ENCODE measurements at places on chromosomes 16 and 17.

DNA sequence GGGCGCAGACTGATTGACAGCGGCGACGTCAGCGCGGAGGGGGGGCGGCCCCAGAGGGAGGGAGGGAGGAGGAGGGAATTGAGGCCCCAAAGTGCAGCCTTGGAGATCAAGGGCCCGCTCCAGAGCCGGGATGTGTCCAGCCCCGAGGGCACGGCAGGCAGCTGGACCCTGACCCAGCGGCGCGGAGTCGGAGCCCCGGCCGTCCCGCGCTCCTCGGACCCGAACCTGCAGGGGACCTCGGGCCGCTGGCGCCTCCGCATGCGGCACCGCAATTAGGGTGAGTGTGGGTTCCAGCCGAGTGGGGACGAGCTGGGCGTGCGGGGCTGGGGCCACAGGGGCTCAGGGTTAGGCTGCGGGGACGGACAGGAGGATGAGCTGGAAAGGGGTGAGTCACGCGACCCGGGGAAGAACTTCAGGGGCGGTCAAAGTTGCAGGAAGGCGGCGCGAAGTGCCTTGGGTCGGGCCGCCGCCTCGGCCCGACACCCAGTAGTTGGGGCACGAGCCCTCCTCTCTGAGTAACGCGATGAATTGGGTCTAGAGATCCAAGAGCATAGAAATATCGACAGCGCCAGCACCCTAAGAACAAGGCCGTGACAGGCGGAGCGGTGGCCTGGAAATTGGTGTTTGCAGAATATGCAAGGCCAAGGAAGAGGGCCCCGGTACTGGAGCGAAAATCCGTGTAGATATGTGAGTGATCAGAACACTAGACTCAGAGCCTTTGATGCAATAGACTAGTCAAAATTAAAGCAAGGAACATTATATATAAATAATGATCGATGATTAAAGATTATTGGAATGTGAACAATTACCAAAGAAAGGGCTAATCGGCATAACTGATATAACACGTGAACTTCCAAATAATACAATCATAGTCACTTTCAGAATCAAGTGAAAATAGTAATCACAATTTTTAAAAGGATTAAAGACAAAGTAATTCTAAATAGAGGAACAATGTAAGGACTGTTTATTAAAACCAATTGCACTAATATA lies at the start of gene TBX4:
Gene TBX4, plus strand, starts transcription at position 122 of the 990 bp plus-strand sequence. CDS start 4,069 bp downstream, outside the sequence.
- DNase-seq = no peak

- peak; percentile 39 for DNase-seq
These were observed 28.1 kb upstream of the PECAM1 start for GRCh38 chr17:64418506-64419339.

DNA sequence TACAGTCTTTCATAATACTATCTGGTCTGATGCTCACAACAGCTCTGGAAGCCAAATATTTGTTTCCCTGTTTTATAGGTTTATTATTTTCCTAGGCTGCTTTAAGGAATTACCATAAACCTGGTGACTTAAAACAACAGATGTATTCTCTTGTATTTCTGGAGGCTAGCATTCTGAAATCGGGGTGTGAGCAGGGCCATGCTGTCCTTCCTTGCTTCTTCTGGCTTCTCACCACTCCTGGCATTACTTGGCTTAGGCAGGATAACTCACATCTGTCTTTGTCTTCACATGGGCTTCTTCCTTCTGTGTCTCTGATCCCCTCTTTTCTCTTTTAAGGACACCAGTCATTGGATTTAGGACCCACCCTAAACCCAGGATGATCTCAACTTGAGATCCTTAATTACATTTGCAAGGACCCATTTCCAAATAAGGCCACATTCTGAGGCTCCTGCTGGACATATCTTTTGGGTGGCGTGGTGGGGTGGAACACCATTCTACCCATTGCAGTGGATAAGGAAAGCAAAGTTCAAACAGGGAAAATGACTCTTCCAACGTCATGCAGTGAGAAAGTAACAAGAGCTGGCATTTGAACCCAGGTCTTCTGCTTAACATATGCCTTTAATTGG lies 39.2 kb upstream of the TBX2 start:
- DNase-seq = no peak

GRCh38 chr17:46061435-46061834 lies 62.4 kb downstream of the STH start:
- no peak for DNase-seq

- DNase-seq = no peak
These were observed 15.7 kb downstream of the HELZ start for GRCh38 chr17:67229109-67229955.

- DNase-seq = no peak
These were observed 43.4 kb downstream of the CCDC42 start for GRCh38 chr17:8701221-8701620.

DNA sequence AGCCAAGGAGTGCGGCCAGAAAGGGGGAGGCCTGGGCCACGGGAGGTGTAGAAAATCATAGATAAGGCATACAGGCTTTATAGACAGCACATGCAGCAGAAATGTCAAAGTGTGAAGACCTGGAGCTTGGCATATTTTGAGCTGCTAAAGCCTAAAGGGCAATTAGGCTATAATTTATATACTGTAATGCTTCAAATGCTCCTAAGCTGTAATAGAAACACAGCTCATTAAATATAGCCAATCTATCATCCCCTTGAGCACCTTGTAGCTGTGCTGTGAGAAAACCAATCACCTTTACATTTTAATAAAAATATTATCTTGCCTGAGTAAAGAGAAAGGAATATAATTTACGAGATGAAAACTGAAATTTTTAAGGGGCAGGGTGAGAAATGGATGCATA lies 97.9 kb upstream of the NOG start:
- DNase-seq = no peak

- peak; percentile 74 for DNase-seq
These were observed 7.0 kb upstream of the ODF4 start for GRCh38 chr17:8332688-8333087.

DNA sequence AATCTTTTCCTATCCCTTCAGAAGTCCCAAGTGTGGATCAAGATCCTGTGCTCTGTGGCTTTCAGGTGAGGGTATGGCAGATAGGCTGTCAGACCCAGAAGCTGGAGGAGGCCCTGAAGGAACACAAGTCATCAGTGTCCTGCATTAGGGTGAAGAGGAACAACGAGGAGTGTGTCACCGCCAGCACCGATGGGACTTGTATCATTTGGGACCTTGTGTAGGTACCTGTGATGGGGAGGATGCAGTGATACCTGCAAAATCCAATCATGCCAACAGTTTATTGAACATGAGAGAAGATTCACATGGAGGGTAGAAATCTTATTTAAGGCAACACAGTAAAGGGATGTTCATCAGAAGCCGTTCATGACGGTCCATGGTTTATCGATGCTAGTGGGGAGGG lies 10.0 kb upstream of the USP43 start:
- no peak for DNase-seq

GRCh38 chr17:27471321-27472269 lies 15.3 kb downstream of the KSR1 start:
- peak; percentile 88 for DNase-seq

DNA sequence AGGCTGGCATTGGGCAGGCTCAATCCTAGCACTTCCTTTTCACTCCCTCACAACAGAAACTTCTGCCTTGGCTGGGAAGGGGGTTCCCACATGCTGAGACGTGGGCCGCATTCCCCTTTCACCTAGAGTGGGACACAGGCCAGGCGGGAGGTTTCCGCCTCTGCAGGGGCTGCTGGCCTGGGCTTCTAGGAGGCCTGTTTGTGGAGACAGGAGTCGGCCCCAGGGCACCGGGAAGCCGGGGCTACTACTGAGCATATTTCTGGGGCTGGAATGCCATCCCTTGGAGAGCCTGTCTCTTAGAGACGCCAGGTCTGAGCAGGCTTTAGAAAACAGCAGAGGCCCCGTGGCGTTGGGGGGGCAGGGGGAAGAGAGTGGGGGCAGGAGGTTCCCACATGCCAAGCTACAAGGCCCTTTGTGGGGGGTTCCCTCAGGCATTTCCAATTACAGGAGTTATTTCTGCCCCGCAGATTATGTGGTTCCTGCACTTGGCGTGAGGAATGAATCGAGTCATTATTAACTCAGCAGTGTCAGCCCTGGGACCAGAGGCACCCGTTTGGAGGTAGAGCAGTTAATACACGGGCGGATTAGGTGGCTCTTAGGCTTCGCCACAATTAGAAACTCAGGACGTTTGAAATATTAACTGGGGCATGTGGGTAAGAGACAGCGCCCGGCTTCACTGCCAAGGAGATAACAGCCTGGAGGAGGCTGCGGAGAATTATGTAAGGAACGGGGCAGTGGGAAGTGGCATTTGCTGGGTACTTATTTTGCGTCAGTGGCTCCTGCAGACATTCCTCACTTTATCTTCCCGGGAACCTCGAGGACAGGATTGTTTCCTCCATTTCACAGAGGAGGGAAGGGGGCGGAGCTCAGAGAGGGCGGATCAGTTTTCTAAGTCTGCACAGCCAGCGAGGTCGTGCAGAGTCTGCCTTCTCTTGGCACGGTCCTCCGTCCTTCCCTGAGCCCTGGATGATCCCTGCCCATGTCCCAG lies 162.5 kb downstream of the MAF start:
- peak; percentile 3 for DNase-seq

DNA sequence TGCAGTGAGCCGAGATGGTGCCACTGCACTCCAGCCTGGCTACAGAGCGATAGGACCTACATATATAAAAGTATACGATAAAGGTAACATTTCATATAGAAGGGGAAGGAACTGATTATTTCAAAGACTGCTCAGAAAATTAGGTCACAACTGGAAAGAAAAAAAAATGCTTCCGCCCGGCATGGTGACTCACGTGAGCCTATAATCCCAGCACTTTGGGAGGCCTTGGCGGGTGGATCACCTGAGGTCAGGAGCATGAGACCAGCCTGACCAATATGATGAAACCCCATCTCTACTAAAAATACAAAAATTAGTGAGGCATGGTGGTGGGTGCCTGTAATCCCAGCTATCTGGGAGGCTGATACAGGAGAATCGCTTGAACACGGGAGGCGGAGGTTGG lies 7.8 kb downstream of the TEX14 start:
- peak; percentile 72 for DNase-seq

GRCh38 chr16:66801320-66802105 lies at the start of gene TERB1:
TSS of gene TERB1 (minus strand) at chr16:66801584. CDS start at chr16:66796798, 4,786 bp downstream.
- DNase-seq = no peak

- no peak for DNase-seq
These were observed 1.3 kb upstream of the PRRT2 start for GRCh38 chr16:29810699-29811169.

DNA sequence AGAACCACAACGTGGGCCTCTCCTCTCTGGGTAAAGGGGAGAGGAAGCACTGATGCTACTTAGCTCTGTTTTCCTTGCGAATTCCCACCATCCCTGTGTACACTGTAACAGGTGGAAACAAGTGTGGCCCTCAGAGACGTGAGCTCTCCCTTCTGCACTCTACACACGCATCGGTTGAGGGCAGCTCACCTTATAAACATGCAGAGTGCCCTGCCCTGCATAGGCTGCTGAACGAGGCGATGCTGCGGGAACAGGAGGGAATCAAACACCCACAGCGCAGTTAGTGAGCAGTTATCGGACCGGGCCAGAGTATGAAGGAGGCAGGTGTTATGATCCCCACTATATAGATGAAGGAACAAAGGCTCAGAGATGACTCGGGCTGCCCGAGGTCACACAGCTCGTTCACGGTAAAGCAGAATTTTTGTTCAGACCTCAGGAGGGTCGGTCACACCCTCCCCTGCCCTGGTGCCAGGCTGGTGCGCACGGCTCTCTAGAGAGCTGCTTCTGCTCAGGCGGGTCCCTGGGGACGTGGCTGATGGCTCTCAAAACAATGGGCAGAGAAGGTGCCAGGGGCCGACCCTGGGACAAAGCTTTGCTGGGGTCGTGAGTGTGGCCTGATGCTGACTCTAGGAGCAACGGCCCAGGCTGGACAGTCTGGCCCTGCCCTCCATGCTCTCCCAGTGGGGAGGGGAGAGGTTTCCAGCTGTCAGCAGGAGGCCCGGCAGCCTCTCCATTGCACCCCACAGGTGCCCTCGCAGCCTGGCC lies 68.5 kb downstream of the RPH3AL start:
- no peak for DNase-seq

DNA sequence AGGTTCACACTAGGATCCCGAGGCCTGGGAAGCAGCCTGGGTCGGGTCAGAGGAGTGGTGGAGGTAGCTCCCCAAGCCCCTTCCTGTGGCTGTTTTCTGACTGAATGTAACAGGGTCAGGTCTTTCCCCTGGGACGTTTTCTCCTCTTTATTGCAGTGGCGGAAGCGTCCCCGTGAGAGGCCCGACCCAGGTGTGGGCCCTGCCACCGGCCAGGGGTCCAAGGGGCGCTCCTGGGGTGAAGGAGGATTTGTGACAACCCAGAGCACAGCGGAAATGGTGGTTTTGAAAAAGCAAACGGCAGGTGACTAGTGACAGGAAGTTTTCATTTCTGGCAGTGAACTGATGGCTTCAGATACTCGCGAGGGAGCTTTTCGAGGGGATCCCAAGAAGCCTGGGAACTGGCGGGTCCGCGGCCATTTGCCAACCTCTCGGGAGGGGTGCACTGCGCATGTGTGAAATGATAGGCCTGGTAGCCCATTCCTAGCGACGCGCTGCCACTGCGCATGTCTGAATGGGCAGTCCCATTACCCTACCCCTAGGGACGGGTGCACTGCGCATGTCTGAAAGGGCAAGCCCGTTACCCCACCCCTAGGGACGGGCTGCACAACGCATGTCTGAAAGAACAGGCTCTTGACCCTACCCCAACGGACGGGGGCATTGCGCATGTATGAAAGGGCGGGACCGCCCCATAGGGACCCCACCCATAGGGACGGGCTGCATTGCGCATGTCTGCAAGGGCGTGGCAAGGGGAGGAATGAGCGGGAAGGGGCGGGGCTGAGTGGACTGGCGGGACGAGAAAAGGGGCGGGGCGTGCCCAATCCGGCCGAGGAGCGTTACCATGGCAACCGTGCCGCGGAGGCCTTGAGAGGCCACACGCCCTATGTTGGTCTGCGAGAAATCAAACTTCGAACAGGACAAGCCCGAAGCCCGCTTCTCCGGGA lies 1747.9 kb downstream of the TP53TG3F start:
- DNase-seq = no peak

- no peak for DNase-seq
These were observed 21.0 kb upstream of the G6PC1 start for GRCh38 chr17:42879596-42879985.

GRCh38 chr16:31002862-31003341 lies 7.5 kb downstream of the STX1B start:
- no peak for DNase-seq

- DNase-seq = no peak
These were observed 3.9 kb upstream of the SGCA start for GRCh38 chr17:50161911-50162288.

- no peak for DNase-seq
These were observed 39.4 kb upstream of the RBFOX3 start for GRCh38 chr17:79650283-79650682.

GRCh38 chr17:46878055-46878454 lies 26.7 kb downstream of the WNT9B start:
- no peak for DNase-seq

DNA sequence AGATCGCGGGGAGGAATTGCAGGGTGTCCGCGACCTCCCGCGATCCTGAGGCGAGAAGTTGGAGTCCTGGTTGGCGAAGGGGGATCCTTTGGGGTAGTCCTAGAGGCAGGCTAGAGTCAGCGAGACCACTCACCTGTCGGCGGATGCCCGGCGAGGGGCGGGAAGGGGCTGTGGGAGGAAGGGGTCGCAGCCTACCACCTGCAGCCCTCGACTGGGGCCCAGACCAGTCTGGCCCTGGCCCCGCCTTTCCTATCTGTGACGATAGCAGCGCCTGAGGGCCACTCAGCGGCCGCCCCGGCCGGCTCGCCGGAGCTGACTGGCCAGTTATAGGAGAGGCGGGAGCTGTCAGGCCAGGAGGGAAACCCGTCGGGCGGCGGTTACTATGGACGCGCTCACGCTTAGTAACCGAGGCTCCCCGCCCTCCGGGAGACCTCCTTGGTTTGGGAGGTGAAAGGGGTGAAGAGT lies at the start of gene TEKT3:
Gene TEKT3, minus strand, starts transcription at position 213 of the 465 bp plus-strand sequence. CDS start 10,012 bp downstream, outside the sequence.
- DNase-seq = peak; percentile 94

Data from trophoblast cell (in vitro differentiated cells and primary cell).